ENCODE measurements at places on chromosomes 11 and 22.

DNA sequence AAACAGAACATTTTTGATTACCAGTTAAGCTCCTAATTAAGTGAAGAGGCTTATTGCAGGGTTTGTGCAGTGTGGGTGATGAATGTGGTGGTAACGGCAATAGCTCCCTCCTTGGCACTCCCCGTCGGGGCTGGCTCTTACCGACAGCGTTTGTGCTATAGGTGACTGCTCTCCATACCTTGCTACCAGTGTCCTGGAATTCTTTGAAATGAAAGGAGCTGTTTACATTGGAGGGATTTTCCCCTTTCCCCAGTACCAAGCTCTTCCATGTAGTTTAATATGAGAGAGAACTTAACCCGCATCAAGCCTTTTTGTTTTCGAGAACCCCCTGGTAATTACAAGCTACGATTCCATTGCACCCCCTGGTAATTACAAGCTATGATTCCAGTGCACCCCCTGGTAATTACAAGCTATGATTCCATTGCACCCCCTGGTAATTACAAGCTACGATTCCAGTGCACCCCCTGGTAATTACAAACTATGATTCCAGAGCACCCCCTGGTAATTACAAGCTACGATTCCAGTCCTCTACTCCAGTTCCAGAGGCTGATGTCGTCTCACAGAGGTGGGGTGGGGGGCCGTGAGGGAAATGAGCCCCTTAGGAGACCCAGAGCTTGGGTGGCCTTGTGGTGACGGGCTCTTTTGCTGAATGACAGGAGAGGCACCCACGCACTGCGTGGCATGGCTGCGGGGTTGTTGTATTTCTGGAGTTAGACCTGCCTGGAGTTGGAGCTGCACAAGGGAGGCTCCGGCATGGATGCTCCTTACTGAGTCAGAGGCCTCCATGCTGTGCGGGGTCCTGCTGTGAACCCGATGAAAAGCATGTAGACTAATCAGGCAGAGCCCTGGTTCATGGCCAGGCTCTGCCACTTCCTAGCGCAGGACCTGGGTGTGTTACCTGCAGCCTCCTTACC is 205.3 kb downstream of the TBC1D22A start:
- no peak for DNase-seq

DNA sequence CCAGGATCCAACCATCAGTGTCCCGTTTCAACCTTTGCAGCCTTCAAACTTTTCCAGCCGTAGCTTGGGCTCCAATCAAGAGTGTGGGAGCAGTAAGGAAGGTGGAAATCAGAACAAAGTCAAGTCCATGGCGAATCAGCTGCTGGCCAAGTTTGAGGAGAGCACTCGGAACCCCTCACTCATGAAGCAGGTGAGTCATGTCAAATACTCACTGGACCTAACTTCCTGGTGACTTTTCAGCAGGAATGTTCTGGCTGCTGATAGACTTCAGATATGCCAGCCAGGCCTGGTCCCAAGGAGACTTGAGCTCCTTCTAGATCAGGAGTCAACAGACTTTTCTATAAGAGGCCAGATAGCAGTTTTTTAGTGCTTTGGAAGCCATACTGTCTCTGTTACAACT is 129.0 kb downstream of the MICAL2 start:
- DNase-seq: no peak

DNA sequence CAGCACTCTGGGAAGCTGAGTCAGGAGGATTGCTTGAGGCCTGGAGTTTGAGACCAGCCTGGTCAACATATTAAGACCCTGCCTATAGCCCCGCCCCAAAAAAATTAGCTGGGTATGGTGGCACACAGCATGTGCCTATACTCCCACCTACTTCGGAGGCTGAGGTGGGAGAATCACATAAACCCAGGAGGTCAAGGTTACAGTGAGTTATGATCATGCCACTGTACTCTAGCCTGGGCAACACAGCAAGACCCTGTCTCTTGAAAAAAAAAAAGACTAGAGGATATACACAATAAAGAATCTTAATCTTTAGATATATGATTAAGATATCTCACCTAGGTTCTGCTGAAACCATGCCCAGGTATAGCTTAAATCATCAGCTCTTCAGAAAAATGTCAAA is 136.7 kb downstream of the APOL5 start:
- DNase-seq: no peak

DNA sequence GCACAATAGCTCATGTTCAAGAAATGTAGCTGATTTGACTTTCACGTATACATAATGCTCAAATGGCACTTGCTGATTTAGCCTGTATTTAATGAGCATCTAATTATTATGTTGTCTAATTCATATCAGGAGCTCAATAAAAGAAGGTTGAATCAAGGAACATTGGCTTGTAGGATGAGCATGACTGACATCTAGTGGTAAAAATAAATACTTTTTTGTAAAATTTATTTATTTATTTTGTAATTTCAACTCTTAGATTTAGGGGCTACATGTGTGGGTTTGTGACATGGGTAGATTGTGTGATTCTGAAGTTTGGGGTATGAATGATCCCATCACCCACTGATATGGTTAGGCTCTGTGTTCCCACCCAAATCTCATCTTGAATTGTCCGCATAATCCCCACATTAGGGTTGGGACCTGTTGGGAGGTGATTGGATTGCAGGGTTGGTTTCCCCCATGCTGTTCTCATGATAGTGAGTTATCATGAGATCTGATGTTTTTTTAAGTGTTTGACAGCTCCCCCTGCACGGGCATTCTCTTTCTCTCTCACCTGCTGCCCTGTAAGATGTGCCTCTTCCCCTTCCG is 1.7 kb upstream of the OR52E5 start:
- DNase-seq: peak; percentile 48
